ENCODE measurements at places on chromosomes 7 and 10.

GRCh38 chr10:3486346-3487065, 298.5 kb downstream of the KLF6 start:
- DNase-seq = peak; percentile 92

GRCh38 chr10:103433858-103434257, 18.3 kb downstream of the CALHM2 start:
- DNase-seq = no peak

- DNase-seq = peak; percentile 32
Measured at GRCh38 chr10:22988581-22989360, 60.9 kb downstream of the ARMC3 start.

GRCh38 chr7:71679480-71679879, 547.5 kb downstream of the GALNT17 start:
- no peak for DNase-seq

DNA sequence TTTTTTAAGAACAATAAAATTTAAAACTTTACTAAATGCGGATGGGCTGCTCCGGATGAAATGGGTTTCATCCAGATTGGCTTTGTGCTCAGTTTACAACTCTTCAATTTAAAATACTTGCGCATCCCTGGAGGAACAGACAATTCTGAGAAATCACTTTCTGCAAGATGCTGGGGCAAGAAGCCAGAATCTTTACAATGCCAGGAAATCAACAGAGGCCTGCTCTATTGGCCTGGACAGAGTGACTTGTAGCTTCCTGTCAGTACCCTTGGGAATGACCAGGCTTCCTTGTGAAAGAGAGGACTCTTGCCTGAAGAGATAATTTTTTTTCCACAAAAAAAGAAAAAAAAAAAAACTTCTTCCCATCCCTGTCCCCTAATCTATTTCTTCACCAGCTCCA, 3.9 kb upstream of the FAM13C start:
- no peak for DNase-seq

Data from ELF-1 (cell line).